Left renal pelvis (tissue), 4 donors: ENCODE measurements at places on chromosomes 4 and X. TPM values are rescaled to one million over a fixed set of nuclear protein-coding genes. Genes with fewer than 3 reads are reported as not detected.

DNA sequence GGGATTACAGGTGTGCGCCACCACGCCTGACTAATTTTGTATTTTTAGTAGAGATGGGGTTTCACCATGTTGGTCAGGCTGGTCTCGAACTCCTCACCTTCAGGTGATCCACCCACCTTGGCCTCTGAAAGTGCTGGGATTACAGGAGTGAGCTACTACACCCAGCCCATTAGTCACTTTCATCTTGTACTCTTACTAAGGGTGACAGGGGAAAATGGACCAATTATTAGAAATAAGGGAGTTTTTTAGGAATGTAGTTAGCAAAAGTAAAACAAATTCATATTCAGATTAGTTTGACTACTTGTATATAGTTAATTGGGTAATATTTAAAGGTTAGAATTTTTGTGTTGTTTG lies 26.1 kb downstream of the SMARCA5 start:
- no peak for DNase-seq

- DNase-seq, result no peak
Measured at GRCh38 chrX:65976161-65976560, 63.7 kb downstream of the VSIG4 start.

DNA sequence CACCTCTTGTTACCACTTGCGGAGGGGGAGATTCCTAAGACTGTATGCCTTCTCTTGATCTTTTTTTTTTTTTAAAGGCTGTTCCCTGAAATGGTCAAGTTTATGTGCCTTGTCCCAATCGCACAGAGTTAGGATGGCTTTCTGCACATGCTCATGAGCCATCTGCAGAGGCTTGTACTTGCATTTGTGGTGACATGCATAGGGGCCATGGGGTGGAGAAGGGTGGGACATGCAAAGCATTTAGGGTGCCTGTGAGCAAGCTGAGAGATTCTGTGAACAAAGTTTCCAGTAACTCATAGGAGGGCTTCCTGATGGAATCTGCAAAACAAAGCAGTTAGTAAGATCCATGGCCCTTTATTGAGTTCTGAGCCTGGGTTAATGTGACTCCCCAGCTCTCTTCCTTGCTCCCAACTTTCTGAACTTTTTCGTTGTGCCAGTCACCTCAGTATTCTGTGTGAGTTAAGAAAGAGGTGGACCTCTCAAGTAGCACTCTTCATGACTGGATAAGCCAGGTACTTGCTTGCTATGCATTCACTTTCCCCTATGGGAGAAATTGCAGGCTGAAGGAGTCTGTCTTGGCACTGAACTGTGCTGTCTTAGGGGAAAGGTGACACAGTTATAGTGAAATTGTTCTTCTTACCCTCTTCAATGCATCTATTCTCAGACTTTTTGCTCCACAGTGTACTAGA lies 37.9 kb upstream of the DHX15 start:
- no peak for DNase-seq

GRCh38 chr4:118734491-118735205 lies 49.5 kb downstream of the METTL14 start:
- no peak for DNase-seq

ATOH1 gene
- not detected for polyA plus RNA-seq
